HT1080 (cell line): ENCODE measurements at places on chromosomes 1 and 21.

GRCh38 chr1:224458996-224459395 is 24.4 kb upstream of the WDR26 start:
- DNase-seq = no peak

- DNase-seq = no peak
These were observed 57.2 kb downstream of the LEPR start for GRCh38 chr1:65477414-65478378.

DNA sequence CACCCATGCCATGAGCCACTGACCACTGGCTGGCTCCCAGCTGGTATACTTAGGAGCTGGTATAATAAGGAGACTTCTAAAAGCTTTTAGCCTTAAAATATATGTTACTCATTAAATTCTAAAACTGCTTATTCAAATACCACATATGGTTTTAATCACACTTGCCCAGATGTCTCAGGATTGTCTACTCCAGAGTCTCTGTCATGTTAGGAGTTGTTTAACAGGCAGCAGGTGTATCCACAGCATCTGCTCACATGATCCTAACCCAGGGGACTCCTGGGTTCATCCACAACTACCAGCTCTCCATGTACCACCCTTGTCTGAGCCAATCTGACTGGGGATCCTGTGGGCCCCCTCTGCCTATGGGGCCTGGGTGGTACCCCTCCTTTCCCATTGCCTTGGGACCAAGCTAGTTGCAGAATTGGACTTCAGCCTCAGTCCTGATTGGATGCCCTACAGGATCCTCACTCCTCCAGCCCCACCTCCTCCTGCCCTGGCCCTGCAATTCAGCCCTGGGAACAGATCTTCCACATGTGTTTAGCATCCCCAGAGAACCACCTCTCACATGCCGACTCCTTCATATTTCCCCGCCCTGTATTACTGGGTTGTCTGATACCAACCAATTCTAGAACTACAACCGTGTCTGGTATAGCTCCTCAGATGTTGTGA is 61.3 kb downstream of the BCAR3 start:
- no peak for DNase-seq

DNA sequence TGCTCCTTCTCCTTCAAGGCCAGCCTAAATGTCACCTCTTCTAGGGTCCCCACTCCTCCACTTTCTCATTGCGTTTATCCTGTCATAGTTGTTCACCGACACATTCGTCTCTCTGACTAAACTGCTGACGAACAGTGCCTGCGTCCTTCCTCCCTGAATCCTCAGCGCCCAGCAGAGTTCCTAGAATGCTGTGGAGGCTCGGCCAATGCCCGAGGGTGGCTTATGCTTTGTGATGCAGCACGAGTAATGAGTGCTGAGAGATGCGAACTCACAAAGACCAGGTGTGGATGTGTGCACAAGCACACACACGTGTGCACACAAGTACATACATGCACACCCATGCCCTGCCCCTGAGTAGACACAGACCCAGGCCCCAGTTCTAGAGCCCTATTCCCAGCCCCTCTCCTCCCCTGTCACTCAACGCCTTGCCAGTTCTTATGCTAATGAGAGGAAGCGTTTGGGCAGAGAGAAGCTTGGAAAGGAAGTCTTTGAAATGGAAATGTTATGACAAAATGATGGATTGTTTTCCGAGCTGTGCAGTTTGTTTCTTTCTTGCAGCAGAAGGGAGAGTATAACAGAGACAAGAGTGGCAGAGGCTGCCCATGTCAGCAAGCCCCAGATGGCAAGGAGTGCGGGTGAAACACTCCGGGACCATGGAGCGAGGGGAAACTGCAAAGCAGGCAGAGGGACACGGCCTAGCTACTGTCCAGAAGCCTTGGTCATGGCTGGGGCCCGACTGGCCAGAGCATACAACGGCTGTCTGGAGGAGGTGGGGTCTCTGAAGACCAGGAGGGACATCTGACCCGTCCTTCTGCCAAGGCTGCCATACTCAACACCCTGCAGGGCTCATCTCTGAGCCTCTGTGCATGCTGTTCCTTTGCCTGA is 24.2 kb downstream of the KCNA10 start:
- DNase-seq = no peak

DNA sequence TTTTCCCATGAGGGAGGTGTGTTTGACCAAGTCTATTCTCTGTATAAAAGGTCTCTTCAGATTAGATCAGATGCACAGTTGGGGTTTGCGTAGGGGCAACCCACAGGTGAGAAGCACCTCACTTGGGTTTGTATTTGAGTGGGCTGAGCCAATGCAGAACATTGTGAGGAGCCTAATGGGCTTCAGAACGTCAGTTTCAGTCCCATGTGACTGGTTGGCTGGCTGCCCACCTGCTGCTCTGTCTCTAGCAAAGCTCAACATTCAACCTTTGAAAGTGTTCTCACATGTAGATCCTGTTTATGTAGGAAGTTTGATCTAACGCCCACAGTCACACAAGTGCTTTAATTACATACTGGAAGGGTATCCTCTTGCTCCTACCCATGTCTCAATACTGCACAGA is 105.5 kb downstream of the FASLG start:
- no peak for DNase-seq

DNA sequence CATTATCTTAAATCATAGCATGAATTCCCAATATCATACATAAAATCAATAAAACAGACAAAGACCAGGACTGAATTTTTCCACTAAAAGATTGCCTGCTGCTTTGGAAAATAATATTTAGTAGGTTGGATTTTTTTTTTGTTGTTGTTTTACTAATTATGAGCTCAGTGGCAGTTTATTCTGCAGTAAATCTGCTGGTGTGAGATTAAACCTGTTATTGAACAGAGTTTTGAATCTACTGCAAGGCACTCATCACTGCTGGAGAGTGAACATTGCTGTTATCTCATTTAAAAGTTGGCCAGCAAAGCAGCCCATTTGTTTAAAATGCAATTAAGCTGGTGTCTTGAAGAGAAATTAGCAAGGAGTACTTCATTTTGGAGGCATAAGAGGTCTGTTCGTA is 986.1 kb downstream of the ADGRL2 start:
- no peak for DNase-seq

DNA sequence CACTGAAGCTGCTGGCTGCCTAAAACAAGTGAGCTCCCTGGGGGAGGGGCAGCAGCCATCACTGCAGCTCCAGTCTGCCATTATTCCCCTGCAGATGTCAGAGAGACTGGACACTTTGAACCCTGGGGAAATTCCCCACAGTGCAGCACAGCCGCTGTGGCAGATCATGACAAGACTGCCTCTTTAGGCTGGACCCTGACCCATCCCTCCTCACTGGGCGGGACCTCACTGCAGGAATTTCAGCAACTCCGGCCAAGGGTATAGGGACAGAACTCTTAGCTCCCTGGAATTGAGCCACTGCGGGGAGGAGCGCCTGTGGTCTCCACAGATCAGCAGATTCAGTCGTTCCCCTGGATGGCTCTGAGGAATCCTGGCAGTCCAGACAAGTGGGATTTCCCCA is 964.6 kb downstream of the BRINP3 start:
- DNase-seq = no peak

DNA sequence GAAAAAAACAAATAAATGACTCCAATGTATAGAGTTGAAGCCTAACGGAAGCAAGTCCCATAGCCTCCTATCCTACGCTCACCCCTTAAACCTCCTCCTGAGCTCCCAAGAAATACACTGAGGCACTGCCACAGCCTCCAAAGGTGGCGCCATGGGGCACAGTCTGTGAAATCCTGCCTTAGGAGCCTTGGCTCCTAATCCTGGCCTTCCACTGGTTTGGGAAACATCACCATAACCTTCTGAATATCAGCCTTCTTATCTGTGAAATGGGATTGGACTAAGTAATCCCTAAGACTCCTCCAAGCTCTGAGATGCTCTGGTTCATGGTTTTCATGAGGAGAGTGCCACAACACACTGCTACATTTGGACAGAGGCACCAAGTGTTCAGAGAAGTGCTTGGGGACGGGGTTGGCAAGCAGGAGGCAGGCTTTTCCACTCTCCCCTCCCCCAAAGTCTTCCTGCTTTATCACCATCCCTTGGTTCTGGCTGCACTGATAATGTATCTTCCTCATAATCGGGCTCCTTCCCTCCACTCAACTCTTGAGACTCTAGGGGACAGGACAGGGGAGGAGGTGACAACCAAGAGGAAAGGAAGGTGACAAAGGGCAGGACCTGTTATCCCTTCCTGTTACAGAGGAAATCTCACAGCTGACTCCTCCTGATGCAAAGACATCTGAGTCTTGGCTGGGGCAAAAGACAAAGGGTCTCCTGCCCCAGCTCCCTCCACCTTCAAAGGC is 2.7 kb downstream of the SLAMF7 start:
- no peak for DNase-seq

DNA sequence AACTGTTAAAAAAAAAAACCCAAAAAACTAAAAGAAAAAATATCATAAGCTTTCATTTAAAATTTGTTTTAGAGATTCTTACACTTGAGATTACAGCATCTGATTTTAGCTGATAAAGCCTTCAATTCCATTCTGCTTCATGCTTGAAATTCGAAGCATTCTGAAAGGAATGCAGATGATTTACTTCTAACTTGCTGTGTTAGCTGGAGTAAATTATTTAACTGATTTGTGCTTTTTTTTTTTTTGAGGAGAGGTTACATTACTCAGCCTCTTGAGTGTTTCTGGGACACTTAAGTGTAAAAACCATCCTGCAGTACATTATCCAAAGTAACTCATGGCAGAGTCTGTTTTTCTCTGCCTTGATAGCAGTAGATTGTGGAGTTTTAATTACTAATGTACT is 4.5 kb upstream of the TRIM67 start:
- no peak for DNase-seq

DNA sequence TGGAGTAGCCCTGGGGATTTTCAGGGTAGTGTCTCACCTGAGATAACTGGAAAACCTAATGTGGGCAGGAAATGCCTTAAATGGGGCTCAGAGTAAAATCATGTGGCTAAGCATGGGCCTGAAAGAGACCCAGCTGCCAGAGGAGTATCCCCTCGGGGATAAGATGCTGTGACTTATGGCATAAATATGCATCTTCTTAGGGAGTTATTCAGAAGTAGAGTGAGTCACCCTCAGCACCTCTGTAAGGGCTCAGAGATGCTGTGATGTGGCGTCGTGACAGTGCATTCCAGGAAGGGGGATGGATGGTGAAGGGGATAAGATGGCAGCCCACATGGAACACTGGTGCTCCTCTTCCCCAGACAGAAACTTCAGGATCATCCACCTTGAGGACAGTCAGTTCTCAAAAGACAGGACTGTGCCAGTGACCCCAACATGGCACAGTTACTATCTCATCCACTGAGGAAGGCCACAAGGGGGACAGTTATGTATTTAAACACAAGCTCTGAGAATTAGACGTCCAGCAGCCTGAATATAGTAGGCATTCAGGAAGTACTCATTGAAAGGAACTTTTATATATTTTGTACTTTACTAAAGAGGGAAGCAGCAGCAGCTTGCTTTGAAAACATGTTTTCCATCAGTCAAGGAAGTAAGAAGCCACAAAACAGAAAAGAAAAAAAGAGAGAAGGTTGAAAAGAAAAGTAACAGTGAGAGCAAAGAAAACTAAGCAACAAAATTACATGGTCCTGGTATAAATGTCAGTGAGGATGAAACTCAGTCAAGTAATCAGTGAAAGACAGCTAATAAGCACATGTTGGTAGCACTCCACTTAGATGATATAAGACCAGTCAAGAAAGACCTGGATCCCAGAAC is 8.3 kb downstream of the IL24 start:
- peak; percentile 97 for DNase-seq
